Activated T-cell treated with anti-CD3 and anti-CD28 coated beads for 24 hours (primary cell): ENCODE measurements at places on chromosomes 12 and 14.

GRCh38 chr12:21613931-21614330 lies 9.3 kb upstream of the GYS2 start:
- DNase-seq: no peak

DNA sequence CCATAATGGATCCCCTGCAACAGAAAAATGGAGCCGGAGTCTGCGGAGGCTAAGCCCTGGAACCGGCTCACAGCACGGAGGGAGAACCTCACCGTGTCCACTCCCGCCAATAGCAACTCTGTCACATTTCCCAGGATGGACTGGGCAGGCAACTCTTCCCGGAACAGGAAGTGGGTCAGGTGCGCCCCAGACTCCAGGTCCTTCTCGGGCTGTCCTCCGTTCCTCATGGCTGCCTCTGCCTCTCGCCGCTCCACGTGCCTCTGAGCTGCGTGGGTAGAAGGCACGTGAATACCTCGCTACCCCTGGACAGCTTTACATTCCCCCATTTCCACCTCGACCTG lies 2.2 kb downstream of the CYP27B1 start:
- no peak for DNase-seq

- DNase-seq: no peak
Measured at GRCh38 chr12:97283297-97283696, 179.3 kb upstream of the RMST start.

DNA sequence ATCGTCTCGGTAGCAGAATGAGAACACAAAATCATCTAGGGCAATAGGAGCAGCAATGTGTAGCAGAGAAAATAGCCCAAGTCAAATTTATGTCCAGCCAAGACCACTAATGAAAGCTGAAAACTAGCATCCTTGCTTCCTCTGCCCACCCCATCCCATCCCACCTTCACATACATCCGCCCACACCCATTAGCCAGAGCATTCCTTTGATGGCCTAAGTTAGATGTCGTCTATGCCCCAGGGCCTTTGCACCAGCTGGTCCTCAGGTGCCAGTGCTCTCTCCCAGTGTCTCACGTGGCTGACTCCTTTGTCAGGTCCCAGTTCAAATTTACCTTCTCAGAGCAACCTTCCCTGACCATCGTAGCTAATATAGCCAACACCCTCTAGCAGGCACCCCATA lies 17.8 kb upstream of the PPP2R5C start:
- DNase-seq: no peak
